ENCODE measurements at places on chromosomes 6 and 20.
A peak's percentile ranks its signal among the peaks of the same experiment; 100 is the strongest.

DNA sequence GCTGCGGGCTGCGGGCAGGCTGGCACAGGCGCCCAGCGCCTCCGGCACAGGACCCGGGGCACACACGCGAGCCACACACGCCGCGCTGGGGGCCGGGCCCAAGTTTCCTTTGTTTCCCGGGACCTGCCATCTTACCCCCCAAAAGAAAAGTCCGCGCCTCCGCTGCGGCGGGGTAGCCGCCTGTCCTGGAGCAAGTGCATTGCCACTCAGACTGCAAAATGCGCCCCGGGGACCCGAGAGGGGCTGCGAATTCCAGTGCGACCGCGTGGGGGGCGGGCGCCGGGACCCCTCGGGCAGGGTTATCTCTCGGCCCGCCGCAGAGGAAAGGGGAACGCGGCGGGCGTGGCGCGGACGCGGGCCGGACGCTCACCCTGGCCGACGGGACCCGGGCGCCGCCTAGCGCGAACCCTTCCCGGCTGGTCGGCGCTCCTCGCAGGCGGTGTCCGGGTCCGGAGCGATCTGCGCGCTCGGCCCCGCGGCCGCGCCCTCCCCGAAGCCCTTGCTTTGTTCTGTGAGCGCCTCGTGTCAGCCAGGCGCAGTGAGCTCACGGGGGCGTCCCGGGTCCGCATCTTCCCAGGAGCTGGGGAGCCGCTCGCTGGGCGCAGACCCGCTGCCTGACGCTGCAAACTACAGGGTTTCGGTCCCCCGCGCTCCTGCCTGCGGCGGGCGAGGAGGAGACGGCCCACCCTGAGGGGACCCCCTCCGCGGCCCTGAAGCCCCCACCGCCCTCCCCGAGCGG is 639 bp upstream of the CD24 start:
- H3K27me3 ChIP-seq: peaks cover 46% of the 10 kb centered on the region
- peak overlapping the region; percentile 45 for H3K4me3 ChIP-seq

DNA sequence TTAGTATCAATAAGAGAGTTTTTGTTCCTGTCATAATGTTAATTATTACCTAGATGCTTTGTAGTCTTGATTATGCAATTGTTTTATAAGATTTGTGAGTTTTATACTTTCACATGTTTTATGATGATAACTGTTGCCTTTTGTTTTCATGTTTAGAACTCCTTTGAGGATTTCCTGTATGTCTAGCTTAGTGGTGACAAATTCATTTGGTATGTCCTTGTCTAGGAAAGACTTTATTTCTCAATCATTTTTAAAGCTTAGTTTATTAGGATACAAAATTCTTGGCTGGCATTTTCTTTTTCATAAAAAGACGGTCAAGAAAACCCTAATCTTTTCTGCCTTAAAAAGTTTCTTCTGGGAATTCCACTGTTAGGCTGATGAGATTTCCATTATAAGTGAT is 849.9 kb upstream of the EYS start:
- no peaks in the 10 kb centered on the region for H3K4me1 ChIP-seq
- no peak overlapping the region for H3K4me3 ChIP-seq
- H3K27ac ChIP-seq: no peak overlapping the region
- H3K36me3 ChIP-seq: no peaks in the 10 kb centered on the region
- no peak for DNase-seq
- H3K27me3 ChIP-seq: no peaks in the 10 kb centered on the region

DNA sequence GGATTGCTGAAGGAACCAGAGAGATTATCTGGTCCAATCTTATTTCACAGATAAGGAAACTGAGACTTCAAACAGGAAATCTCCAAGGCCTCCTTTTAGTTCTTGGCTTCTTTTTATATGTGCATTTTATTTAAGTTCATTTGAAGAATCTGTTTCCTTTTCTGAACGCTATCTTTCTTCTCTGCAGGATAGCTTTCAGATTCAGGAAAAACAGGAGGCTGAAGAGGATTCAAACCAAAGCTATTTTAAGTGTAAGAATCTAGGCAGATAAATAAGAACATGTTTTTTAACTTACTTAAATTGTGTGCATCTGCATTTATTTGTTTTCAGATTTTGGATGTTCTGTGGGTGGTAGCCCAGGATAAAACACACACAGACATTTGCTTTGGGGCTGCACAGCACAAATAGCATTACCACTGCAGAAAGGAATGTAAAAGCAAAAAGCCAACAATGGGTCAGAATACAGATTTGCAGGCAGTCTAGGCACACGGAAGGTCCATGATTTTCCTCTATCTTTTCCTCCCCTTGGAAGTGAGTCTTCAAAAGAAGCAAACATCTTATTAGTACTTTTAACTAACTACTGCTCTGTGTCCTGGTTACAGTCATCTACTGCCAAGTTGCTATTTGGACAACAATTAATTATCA is 188.8 kb upstream of the TBX18 start:
- H3K4me1 ChIP-seq: no peaks in the 10 kb centered on the region
- no peaks in the 10 kb centered on the region for H3K36me3 ChIP-seq
- no peak overlapping the region for H3K4me3 ChIP-seq
- H3K27ac ChIP-seq: no peak overlapping the region

DNA sequence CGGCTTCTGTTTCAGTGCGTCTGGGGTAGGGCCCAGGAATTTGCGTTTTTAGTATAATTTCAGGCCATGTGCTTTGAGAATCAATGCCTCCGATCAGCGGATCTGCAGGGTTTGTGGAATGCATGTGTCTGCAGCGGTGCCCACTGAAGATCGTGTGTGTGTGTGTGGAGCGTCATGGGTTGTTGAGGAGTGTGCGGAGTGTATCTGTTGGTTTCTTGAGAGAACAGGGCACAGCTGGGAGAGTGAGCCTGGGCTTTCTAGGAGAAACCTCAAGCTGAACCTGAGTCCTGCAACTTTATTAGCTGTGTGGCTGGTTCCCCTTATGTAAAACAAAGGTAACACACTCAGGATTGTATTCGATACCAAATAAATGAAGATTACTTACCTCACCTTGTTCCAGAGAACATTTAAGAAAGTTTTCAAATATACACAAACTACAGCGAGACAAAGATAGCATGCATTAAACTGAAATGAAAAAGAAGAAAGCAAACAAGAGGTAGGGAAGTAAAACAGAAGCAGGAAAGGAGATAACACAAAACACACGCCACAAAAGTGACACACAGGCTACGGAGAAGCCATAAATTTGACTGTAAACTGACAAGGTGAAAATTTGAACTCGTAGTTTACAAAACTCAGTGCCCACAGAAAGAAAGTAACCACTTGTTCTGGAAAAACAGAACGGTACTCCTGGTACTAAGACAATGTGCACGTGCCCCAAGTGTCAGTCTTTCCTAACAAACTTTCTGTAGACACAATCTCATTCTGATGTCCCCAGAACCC is 28.8 kb downstream of the PDE10A start:
- H3K27ac ChIP-seq: no peak overlapping the region
- no peaks in the 10 kb centered on the region for H3K36me3 ChIP-seq
- DNase-seq: no peak
- H3K27me3 ChIP-seq: peaks cover 27% of the 10 kb centered on the region
- no peaks in the 10 kb centered on the region for H3K4me1 ChIP-seq

DNA sequence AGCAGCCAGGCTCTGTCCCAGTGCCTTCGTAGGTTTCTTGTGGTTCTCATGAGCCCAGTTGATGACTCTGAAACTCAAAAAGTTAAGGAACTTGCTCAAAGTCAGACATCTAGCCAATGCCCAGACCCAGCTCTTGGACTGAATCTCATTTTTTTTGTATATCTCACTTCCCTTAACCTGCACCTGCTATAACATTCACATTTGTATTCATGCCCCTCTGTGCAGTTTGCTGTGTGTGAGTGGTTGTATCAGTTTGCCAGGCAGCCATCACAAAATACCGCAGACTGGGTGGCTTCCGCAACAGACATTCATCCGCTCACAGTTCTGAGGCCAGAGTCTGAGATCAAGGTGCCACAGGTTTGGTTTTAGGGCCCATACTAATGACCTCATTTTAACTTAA is 49.9 kb downstream of the IPCEF1 start:
- H3K36me3 ChIP-seq: no peaks in the 10 kb centered on the region
- no peak overlapping the region for H3K4me3 ChIP-seq
- no peaks in the 10 kb centered on the region for H3K27me3 ChIP-seq
- no peak for DNase-seq

GRCh38 chr20:12434672-12435071 is 517.0 kb downstream of the BTBD3 start:
- no peak for DNase-seq
- H3K27me3 ChIP-seq: no peaks in the 10 kb centered on the region
- H3K36me3 ChIP-seq: no peaks in the 10 kb centered on the region
- H3K27ac ChIP-seq: no peak overlapping the region

DNA sequence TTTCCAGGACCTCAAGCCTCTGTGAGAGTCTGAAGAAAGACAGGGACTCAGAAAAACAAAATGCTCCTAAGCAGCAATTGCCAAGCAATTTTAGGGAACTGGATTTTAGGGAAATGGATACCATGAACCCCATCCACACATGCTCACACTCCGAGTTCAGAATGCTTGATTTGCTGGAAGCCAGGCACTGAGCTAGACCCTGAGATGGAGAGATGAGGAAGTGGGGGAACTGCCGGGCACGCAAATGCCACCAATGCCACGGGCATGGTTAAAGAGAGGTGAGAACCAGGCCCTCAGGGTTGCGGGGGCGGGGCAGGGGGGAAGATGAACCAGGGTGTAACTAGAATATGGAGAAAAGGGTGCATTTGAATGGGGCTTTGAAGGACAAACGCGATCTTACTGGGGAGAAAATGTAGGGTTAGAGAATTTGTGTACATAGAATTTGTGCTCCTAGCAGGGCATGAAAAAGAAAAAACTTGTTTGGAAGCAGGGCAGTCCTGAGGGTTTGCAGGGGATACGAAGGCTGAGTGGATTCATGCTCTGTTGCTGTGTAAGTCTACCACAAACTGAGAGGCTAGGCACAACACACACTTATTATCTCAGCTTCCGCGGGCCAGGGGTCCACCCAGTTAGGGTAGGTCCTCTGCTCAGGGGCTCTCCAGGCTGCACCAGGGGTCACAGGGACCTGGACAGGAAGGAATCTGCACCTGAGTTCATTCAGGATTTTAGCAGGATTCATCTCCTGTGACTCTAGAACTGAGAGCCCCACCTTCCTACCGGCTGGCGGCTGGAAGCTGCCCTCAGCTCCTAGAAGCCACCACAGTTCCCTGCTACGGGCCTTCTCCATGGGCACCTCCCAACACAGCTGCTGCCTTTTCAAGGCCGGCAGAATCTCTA is 108.0 kb downstream of the SNX5 start:
- H3K4me1 ChIP-seq: no peaks in the 10 kb centered on the region
- DNase-seq: no peak
- no peak overlapping the region for H3K27ac ChIP-seq
- H3K4me3 ChIP-seq: no peak overlapping the region
- H3K27me3 ChIP-seq: peaks cover 4% of the 10 kb centered on the region

DNA sequence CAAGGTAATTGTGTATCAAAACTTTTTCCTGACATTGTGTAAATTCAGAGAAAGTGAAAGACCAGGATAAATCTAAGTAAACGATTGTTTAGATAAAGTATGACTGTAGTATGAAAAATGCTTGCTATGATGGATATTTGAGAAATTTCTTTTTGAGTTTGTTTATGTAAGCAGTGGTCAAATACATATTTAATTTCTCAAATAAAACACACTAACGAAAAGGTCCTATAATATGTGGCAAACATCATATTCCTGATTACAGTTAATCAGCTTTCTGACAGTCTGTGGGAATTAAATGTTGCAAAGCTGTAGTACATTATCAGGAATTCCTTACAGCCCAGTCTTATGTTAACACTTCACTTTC is 636.9 kb downstream of the MMUT start:
- H3K36me3 ChIP-seq: no peaks in the 10 kb centered on the region
- H3K4me1 ChIP-seq: no peaks in the 10 kb centered on the region
- H3K27me3 ChIP-seq: no peaks in the 10 kb centered on the region
- no peak overlapping the region for H3K4me3 ChIP-seq

GRCh38 chr6:44268095-44268628 is 2.1 kb upstream of the TMEM151B start:
- peaks cover 40% of the 10 kb centered on the region for H3K4me1 ChIP-seq
- H3K36me3 ChIP-seq: peaks cover 7% of the 10 kb centered on the region
- peak; percentile 76 for DNase-seq
- H3K4me3 ChIP-seq: no peak overlapping the region
- peaks cover 34% of the 10 kb centered on the region for H3K27me3 ChIP-seq
- no peak overlapping the region for H3K27ac ChIP-seq

GRCh38 chr6:68343901-68344300 is 291.2 kb upstream of the ADGRB3 start:
- no peaks in the 10 kb centered on the region for H3K27me3 ChIP-seq
- no peaks in the 10 kb centered on the region for H3K4me1 ChIP-seq
- no peak overlapping the region for H3K27ac ChIP-seq

DNA sequence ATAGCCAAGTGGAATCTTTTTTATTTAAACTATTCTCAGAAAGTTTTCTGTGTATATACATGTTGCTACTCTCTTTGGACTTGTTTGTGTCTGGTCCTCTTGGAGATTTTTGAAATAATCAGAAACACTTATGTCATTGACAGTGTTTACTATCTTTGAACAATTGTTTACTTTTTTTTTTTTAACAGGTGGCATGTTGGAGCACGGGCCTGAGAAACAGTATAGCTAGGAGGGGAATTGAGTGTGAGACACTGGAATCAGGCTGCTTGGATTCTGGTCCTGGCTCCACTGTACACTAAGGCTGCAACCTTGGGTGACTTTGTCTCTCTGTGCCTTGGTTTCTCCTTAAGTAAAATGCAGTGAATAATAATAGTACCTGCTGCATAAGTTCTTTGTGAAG is 279.6 kb downstream of the PRL start:
- H3K4me3 ChIP-seq: no peak overlapping the region
- H3K4me1 ChIP-seq: no peaks in the 10 kb centered on the region

GRCh38 chr6:43277643-43278523 is 20.2 kb upstream of the SLC22A7 start:
- H3K36me3 ChIP-seq: no peaks in the 10 kb centered on the region
- peaks cover 6% of the 10 kb centered on the region for H3K4me1 ChIP-seq
- peaks cover 17% of the 10 kb centered on the region for H3K27me3 ChIP-seq
- no peak overlapping the region for H3K4me3 ChIP-seq
- no peak overlapping the region for H3K27ac ChIP-seq
- DNase-seq: no peak

- no peaks in the 10 kb centered on the region for H3K36me3 ChIP-seq
- no peak overlapping the region for H3K27ac ChIP-seq
- DNase-seq: no peak
- no peak overlapping the region for H3K4me3 ChIP-seq
- no peaks in the 10 kb centered on the region for H3K27me3 ChIP-seq
- peaks cover 11% of the 10 kb centered on the region for H3K4me1 ChIP-seq
These were observed 7.6 kb upstream of the TMC2 start for GRCh38 chr20:2528671-2529271.

- no peak overlapping the region for H3K27ac ChIP-seq
- H3K36me3 ChIP-seq: no peaks in the 10 kb centered on the region
- H3K27me3 ChIP-seq: no peaks in the 10 kb centered on the region
- H3K4me3 ChIP-seq: no peak overlapping the region
These were observed 656.7 kb downstream of the EPHA7 start for GRCh38 chr6:92762443-92763273.

DNA sequence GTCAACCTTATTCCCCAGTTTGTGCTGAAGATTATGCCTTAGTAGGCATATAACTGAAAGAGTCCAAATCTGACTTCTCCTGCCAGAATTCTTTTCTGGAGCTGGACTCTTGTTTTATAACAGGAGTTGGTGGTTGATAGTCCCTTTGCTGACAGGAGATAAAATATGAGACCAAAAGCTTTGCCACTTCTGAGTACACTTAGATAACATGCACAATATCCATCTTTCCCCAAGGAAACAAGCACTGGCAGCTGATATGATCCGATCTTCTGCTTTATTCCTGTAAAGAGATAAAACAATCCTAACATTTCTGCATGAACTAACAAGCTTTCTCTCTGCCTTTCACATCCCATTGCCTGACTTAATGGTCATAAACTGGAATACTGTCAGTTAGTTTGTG is 1265.4 kb upstream of the ADGRB3 start:
- H3K4me3 ChIP-seq: no peak overlapping the region
- no peak overlapping the region for H3K27ac ChIP-seq
- no peaks in the 10 kb centered on the region for H3K4me1 ChIP-seq
- H3K27me3 ChIP-seq: no peaks in the 10 kb centered on the region
- no peaks in the 10 kb centered on the region for H3K36me3 ChIP-seq
- DNase-seq: no peak
